EH (cell line): ENCODE measurements at places on chromosomes 2 and 18.
A peak's percentile ranks its signal among the peaks of the same experiment; 100 is the strongest.

DNA sequence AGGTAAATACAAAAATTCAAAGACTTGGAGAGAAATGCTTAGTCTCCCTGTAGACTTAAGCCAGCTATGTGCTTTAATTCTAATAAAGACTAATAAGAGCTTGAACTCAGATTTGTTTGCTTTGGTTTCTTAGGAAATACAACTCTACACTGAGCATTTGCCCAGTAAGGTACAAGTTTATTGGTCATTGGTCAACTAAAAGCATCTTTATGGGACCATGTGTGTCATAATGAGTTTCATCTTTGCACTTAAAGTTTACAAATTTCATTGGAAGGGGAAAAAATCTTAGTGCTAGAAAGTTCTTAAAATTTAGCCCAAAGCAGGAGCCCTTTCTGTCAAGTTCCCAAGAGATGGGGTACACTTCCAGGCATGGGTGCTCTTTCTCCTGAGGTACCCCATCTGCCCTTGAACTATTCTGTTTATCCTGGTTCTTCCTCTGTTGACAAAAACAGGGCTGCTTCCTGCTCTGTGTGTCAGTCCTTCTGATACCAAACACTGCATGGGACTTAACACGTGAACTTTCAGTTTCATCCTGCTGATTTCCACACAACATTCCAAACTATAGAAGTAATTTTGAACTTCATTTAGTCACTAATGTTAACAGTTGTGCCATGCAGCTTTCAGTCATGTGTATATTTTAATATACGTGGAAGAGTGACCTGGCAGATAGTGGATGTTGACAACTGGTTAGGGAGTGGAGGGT is 200.2 kb downstream of the TPGS2 start:
- DNase-seq = peak; percentile 85

- DNase-seq = no peak
Measured at GRCh38 chr2:164257742-164258141, 363.5 kb downstream of the GRB14 start.

DNA sequence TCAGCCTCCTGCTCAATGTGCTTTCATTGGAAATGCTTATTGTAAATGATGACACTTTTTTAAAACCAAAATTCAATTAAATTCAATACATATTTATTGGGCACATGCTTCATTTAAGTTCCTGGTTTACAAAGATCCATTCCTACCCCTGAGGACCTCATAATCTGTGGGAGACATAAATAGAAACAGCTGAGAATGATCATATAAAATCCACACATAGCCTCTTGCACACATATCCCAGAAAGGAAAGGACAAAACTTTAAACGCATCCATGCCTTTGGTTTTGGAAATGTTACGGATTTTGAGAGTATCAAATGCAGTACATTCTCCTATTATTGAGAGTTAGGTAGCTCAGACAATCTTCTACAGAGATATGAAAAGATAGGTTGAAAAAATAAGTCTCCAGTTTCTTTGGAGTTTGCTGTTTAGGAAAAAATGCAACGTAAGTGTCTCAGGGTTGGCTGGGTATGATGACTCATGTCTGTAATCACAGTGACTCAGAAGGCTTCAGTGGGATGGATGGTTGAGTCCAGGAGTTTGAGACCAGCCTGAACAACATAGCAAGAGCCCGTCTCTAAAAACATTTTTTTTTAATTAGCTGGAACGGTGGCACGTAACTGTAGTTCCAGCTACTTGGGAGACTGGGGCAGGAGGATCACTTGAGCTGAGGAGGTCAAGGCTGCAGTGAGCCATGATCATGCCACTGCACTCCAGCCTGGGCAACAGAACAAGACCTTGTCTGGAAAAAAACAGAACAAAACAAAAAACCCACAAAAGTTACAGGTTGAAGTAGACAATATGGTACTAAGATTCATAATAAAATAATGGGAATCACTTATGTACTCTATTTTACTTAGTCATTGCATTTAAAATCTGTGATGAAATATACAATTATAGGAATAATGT is 3.9 kb upstream of the PRELID3A start:
- peak; percentile 95 for DNase-seq

DNA sequence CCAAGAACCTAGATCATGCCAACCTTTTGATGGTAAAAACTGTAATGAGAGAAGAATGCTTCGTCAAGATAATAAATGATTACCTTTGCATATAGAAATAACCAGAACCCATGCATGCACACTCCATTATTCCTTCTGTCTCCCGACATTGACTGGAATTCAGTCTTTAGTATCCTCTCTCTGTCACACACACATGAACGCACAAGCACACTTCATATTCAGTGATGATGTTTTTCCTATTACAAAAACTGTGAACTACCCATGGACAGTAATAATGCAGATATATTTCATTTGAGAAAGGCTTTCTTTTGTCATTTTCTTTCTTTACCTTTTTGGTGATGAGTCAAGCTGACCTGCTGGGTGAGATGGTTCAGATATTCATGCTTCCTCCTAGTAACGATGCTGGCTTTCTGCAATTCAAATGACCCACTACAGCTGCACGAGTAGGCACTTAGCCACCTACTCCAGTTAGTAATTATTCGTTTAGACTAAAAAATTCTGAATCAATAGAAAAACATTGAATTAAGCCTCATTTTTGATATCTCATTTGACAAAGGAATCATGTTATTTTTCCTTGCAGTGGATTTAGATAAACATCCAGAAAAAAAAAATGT is 382.2 kb downstream of the TGIF1 start:
- DNase-seq = no peak

GRCh38 chr2:175181877-175182308 is 383 bp upstream of the ATP5MC3 start:
- DNase-seq = no peak

DNA sequence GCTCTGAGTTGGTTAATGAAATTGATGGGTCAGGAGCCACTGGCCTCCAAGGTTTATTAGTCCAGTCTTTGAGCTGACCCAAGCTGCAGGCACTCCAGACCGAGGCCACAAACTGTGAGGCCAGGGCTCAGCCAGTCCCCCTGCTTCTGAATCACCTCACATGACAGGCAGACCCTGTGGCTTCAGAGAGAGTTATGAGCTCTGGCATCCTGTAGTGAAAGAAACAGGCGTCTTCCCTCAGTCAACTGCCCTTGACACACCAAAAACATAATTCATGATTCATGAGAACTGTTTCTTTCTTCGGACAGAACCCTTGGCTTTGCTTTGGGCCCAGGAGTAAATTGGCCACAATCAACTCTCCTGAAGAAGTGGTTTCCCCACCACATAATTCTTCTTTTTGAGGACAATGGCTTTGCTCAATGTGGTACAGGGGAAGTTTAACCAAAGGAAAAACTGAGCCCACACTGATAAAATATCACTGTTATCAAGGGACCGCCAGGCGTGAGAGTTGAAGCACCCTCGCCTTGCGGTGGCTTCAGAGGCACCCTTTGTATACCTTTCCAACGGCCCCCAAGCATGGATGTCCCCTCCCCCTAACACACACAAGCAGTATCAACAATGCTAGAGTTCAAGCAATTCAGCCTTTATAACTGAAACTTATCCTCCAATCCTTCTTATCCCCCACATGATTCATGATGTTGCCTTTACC is 226.9 kb downstream of the CYRIA start:
- no peak for DNase-seq

DNA sequence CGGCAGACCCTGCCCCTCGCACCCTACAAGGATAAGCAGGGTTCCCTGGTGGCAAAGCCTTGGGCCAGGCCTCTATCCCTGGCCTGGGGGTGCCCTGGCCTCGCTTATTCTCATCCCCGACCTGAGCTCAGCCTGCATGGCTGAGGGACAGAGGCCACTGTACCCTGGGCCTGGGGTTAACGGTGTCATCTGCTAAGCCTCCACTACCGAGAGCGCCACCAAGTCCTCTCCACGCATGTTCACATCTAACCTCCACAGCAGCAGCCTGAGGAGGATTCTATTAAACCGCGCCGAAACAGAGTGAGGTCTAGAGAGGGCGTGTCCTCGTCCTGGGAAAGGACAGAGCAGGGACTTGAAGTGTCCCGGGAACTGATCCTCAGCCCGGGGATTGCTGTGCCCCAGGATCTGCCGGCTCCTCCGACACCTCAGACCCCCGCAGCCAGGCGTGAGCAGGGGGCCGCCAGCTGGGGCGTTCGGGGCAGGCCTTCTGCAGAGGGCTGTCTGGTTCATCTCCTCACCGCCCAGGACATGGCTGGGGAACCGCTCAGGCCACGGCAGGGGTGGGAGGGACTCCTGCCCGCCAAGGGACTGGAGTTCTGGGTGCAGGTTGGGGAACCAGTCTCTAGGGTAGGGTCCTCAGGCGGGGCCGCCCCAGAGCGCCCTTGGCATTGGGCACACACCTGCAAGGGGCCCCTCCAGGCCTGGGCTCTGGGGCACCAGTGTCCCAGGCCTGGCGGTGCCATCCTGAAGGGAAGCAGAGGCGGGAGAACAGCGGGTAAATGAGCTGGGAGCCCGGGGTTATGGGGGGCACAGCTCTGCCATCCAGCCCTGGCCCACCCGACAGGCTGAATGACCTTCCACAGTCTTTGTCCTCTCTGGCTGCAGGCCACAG is 68.0 kb upstream of the SMAD7 start:
- no peak for DNase-seq
